ENCODE measurements at places on chromosomes 11 and 22.

DNA sequence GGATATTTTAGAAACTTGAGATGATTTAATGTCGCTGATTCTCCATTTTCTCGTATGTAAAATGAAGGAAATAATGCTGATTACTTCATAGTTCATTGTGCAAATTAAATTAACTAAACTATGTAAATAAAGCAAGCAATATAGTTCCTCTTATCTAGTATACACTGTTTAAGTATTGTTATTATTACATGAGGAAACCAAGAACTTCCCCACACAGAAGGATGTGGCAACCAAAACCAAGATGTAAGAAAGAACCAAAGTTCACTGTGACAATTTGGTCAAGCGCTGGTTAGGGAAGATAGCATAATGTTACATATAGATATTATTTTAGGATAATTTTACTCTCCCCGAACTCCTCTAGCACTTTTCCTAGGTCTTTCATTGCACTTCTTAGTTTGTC, 103.2 kb downstream of the XKR3 start:
- no peak for DNase-seq

DNA sequence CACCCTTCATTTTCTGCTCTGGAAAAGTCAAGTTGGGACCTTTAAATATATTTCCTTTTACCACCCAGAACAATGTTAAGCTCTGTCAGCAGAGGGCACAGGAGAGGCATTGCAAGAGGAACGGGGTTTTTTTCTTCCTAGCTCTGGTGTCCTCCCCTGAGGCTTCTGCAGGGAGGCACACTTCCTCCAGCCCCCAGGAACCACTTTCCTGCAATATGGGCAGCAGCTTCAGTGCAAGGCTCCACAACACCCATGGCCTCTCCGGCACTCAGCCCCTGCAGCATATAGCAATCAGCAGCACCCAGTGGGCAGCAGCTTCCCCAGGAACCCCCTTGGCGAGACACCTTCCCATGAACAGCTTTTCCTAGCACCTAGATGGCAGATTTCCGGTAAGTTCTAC, 101.4 kb downstream of the SYT9 start:
- DNase-seq: no peak

DNA sequence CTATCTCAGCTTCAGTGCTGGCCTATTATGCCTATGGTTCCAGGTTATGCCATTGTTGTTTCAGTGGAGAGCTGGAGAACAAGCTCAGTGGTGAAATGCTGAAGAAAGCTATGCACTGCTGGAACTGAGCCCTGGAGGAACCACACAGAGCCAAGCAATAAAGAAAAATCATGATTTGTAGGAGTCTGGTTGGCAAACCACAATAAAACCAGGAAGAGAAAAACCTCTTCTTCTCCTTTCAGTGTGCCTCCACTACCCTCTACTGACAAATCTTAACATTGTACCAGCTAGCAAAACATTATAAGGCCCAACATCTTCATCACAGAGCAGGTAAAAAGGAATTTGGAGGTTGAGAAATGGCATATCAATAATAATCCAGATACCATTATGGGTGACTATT, 5.3 kb downstream of the OR51F2 start:
- DNase-seq: no peak

DNA sequence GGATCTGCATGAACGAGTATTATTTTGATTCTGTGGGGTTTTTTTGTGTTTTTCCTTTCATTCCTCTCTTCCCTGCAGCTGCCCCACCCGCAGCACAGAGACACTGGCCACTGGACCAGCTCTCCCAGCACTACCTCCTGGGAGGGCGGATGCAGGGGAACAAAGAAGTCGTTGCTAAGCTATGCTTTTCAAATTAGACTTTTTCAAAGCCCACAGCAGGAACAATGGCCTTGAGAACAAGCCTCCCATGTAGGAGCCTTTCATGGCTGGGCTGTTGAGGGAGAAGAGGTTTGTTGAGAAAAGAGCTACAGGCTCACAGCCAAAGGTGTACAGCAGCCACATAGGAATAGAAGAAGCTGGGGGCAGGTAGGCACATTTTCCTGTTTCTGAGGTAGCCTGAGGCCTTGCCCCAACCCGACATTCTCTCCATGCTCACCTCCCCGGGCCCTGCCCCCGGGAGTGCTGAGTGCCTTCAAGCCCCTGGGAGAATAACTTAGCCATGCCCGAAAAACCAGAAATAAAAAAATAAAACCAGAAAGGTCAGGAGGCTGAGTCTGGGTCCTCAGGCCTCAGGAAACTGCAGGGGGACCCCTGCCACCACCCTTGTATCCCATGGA, 20.5 kb upstream of the SYT12 start:
- no peak for DNase-seq

DNA sequence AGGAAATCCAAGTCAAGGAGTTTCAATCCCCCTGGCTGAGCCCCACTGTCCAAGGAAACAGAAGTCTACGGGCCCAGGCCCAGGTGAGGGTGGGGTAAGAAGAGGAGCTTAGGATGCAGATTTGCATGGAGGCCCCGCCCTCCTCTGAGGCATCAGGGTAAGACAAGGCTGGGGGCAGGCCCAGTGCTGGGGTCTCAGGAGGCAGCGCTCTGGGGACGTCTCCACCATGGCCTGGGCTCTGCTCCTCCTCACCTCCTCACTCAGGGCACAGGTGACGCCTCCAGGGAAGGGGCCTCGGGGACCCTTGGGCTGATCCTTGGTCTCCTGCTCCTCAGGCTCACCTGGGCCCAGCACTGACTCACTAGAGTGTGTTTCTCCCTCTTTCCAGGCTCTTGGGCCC, 31.3 kb upstream of the IGLL5 start:
- DNase-seq: no peak

- DNase-seq: no peak
These were observed 30.3 kb downstream of the IGF2 start for GRCh38 chr11:2108675-2109491.

GRCh38 chr11:3157381-3158130, 7.6 kb downstream of the OSBPL5 start:
- no peak for DNase-seq

DNA sequence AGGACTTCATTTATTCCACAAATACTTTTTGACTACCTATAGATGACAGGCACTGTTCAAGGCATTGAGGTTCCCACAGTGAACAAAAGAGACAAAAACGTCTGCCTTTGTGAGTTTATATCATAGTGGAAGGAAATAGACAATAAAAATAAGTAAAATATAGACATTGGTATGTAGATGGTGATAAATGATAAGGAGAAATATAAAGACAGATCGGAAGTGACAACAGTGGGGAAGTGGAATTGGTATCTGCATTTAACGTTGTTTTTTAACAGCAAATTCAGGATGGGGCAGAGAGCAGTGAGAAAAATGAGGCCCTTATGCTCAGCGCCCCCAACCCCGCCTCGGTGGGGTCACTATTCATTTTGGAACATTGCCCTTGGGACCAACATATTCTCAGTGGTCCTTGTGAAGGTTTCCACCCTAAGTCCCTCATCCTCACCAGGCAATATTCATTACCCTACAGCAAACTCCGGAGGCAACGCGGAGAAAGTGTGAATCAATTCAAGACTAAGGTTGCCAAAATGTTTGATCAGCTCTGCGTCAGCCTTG, 627 bp upstream of the PEX26 start:
- no peak for DNase-seq

- DNase-seq: no peak
These were observed 1.9 kb downstream of the OR52M1 start for GRCh38 chr11:4546878-4547277.

GRCh38 chr11:96307776-96308140, 35.2 kb downstream of the MAML2 start:
- no peak for DNase-seq

- no peak for DNase-seq
These were observed 608.7 kb downstream of the SOX6 start for GRCh38 chr11:15747671-15748070.
